ENCODE measurements at places on chromosomes 13 and 19. TPM values are rescaled to one million over a fixed set of nuclear protein-coding genes. Genes with fewer than 3 reads are reported as not detected.
A peak's percentile ranks its signal among the peaks of the same experiment; 100 is the strongest.

GRCh38 chr19:4717191-4717965 lies 6.3 kb downstream of the DPP9 start:
- DNase-seq: peak; percentile 71

GRCh38 chr13:27252467-27252866 lies 1.1 kb downstream of the RPL21 start:
- no peak for DNase-seq

Gene C19orf38
- 2.7 TPM for total RNA-seq

DNA sequence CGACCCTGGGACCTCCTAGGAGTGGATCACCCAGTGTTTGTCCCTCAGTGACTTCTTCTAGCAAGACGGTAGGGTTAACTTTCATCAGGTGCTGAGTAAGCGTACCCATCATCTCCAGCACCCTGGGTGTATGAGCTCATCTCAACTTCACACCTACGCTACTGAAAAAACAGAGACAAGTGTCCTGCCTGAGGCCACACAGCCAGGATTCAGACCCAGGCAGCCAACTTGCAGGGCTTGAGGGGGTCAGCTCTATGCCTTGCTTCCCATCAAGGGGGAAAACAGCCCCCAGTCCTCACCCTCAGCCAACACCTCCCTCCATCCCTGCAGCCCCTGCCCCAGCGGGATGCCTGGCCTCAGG lies 4.6 kb downstream of the TLE2 start:
- no peak for DNase-seq

DNA sequence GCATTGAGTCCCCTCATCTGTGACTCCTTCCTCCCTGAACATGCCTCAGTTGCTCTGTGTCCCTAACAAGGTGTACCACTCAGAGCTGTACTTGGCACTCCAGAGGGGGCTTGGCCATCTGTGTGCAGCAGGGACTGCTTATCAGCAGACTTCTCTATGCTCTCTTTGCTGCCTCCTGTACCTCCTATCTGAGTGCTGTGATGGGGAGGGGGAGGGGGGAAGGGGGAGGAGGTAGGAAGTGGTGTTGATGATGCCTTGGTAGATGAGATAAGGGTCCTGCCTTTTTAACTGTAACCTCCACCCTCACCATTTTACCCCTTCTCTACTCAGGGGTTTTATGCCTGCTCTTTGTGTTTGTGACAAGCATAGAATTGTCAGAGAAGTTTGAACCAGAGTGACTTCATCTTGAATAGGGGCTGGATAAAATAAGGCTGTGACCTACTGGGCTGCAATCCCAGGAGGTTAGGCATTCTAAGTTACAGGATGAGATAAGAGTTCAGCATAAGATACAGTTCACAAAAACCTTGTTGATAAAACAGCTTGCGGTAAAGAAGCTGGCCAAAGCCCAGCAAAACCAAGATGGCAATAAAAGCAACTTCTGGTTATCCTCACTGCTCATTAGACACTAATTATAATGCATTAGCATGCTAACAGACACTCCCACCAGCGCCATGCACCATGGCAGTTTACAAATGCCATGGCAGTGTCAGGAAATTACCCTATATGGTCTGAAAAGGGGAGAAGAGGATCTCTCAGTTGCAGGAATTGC lies 13.2 kb downstream of the PCDH8 start:
- no peak for DNase-seq

GRCh38 chr19:29515706-29516357 lies 10.0 kb upstream of the VSTM2B start:
- DNase-seq: no peak

GRCh38 chr13:111367340-111367739 lies 46.9 kb downstream of the TEX29 start:
- DNase-seq: no peak

Gene MBD3L3
- not detected for total RNA-seq

All from sciatic nerve (tissue), 2 donors.